Ovary (tissue), 10 donors: ENCODE measurements at places on chromosomes 5 and 9. TPM values are rescaled to one million over a fixed set of nuclear protein-coding genes. Genes with fewer than 3 reads are reported as not detected.

The ANKRD18A gene
- 1.3 TPM for total RNA-seq

The ELP1 gene
- total RNA-seq: 58.2 TPM

The TSLP gene
- total RNA-seq: 0.15 TPM

The SPZ1 gene
- not detected for total RNA-seq

The PPIC gene
- 17.4 TPM for total RNA-seq

GRCh38 chr9:124450241-124450924, at the start of gene ADGRD2:
Gene ADGRD2 (plus strand): TSS chr9:124450451. CDS start chr9:124451667, 1,216 bp downstream.
- peak; percentile 37 for DNase-seq

- DNase-seq: no peak
These were observed 11.7 kb upstream of the OR13D1 start for GRCh38 chr9:104682642-104683041.

GRCh38 chr5:180156141-180156540, 52.9 kb downstream of the RASGEF1C start:
- DNase-seq: no peak

DNA sequence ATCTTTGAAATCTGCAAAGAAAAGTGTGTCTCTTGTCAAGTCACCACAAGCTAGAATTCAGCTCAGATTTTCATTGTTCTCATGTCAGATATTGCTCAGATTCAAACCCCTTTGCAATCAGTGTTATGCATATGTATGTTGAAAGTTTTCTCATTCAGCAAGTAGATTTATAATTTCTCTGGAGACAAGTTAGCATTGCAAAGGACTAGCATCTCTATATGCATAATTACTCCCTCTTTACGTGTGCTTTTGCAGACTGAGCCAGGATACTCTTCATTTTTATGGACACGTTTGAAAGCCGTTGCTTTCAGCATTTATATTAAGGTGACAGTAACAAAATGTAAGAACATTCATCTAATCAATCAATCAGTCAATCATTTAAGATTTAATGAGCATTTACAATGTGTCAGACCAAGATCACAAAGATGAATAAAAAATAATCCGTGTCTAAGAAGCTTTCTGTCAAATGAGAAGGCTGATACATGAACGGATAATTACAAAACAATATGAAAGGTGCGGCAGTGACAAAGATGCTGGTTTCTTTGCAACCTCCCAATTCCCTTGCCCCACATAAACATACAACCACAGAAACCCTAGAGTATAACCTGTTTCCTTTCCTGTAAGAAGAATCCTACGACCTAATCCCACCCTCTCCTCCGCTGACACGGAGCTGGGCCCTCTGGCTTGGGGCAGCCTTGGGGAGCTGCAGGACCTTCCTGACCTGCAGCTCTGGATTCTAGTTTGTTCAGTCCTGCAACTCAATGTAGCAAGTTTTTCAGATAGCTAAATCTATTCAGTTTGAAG, 14.9 kb downstream of the CFAP95 start:
- DNase-seq: no peak

DNA sequence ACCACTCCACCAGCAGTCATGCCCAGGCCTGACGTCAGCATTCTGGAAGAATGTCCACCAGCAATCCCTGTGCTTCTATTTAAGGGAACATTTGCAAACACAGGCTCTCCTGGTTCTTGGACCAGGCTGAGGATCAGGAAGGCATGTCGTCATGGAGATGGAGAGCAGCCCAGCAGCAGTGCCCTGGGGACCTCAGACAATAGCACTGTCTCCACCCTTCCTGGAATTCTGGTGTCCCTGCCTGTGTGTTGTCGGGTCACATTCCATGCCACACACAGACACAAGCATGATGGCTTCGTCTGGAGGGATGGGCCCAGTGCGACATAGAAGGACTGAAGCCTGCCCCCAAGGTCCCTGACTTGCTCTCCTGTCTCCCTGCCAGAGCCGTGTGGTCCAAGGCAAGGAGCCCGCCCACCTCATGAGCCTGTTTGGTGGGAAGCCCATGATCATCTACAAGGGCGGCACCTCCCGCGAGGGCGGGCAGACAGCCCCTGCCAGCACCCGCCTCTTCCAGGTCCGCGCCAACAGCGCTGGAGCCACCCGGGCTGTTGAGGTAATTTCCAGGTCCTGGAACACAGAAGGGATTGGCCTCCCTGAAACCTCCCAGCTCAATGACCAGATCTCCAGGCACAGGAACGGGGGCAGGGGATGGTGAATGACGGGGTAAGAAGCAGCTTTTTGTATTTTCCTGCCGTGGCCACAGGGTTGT, 43.8 kb downstream of the STOM start:
- DNase-seq: peak; percentile 32

GRCh38 chr5:133226186-133226585, 174.4 kb downstream of the HSPA4 start:
- DNase-seq: no peak

- DNase-seq: no peak
These were observed 62.0 kb downstream of the BHMT start for GRCh38 chr5:79173626-79174025.

- no peak for DNase-seq
These were observed 61.9 kb upstream of the MEGF10 start for GRCh38 chr5:127228540-127229184.

DNA sequence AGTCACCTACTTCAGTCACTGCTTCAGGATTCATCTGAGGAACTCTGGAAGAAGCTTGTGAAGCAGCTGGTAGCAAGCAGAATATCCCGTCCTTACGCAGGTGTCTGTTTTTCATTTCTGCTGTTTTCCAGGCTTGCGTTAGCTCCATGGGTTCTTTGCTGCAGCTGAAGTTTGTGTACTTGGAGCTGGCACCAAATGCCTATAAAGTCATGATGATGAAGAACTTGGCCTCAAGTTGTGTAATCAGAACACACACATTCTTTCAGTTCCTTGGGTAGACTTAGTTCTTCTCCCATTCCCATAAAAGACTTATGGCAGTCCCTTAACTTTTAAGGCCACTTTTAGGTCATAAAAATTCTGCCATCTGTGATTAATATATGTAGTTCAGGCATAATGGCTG, 116.7 kb downstream of the LRRC70 start:
- DNase-seq: no peak

- no peak for DNase-seq
These were observed 244.4 kb upstream of the RAI14 start for GRCh38 chr5:34411470-34412346.

DNA sequence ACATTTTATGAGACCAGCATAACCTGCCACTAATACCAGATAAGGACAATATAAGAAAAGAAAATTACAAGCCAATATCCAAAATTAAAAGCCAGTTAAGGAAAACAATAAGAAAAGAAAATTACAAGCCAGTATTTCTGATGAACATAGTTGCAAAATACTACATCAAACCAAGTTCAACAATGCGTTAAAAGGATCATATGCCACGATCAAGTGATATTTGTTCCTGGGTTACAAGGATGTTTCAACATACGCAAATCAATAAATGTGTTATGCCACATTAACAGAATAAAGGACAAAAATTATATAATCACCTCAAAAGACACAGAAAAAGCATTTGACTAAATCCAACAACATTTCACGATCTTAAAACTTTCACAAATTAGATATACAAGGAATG, 431.9 kb downstream of the ELAVL2 start:
- no peak for DNase-seq

DNA sequence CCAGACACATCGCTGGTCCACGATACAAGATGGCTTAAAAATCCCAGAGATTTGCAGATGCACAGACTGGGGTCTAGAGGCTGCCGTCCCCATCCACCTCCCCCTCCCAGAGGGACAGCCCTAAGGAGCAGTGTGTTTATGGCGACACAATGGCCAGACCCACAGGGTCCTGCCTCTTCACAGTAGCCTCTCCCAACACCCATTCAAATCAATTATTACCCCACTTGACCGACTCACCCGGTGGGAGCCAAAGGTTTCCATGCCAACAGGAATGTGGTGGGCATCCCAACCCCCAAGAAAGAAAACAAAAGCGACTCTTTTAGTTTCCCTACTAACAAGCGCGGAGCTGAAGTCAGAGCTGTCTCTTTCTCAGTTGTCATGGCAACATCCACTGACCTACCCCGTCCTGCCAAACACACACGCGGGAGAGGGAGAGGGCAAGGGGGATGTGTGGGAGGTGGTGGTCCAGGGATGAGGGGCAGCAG, 209.0 kb downstream of the TTLL11 start:
- no peak for DNase-seq

DNA sequence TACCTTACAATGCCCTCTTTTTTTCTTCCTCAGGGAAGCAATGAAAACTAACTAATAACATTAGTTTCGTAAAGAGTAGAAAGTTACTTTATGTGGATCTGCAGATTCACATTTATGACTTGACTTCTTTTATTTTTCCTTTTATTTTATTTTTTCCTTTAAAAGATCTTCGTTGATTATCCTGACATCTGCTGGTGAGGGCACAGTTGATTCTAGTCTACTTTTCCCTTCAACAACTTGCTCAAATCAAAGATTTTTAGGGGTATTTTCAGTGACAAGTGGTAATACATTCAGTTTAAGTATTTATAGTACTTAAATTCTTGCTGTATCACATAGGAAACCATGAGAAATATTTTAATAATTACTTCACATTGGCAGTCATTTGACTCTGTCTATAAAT, 4.9 kb downstream of the EDIL3 start:
- DNase-seq: no peak

DNA sequence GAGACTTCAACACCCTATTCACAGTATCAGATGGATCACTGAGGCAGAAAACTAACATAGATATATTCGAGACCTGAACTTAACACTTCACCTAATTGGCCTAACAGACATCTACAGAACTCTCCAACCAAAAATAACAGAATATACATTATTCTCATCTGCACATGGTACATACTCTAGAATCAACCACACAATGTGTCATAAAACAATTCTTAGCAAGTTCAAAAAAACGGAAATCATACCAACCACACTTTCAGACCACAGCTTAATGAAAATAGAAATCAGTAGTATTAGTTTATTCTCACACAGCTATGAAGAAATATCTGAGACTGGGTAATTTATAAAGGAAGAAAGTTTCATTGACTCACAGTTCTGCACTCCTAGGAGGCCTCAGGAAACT, 387.9 kb downstream of the DEPDC1B start:
- DNase-seq: no peak

DNA sequence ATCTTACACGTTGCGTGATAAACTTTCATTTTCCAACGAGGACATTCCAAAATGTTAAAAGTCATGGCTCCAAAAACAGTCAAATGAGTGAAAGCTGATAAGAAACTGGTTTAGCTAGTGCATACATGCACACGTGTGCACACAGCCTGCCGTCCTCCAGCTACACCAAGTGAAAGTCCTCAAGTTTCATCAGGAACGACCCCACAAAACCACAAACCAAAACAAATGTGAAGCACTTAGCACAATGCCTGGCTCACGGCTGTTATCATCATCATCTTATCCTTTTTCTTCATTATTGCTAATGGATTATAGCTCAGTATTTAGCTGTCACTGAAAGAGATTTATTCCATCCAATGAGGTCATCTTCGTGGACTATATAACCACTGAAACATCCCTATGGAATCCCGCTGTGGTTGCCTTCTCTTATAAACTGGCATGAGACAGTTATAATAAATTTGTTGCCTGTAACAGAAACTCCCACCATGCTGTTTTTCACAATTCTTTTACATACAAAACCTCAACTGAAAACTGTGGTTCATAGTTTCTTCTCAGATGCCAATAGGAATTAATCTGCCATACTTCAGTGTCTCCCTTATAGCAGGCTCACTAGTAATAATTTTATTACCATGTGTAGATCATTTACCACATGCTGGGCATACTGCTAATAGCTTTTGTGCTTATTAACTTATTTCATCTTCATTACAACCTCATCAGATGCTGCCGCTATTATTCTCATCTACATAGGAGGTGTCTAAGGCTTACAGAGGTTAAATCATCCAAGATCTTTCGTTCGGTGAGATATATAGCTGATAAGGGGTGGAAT, 56.1 kb downstream of the SAXO1 start:
- no peak for DNase-seq

DNA sequence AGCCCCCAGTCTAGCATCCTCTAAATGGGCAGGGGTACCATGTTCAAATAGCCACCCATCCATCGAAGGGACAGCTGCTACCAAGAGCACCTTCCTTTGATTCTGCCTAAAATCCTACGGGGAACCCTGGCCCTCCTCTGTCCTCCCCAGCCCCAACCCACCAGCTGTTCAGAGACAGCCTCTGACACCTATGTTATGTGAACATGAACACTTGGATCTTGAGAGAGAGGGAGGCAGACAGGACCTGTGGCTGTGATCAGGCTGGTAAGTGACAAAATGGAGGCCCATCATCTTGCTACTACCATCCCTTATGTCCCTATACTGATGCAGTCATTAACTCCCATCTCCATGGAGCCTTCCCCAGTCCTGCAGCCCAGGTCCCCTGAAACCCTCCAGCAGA, 8.2 kb downstream of the SLC23A1 start:
- DNase-seq: peak; percentile 1
